ENCODE measurements at places on chromosomes 5 and 9.

- no peak for DNase-seq
These were observed 27.0 kb upstream of the TMOD1 start for GRCh38 chr9:97474372-97474925.

- no peak for DNase-seq
These were observed 54.6 kb downstream of the ALG2 start for GRCh38 chr9:99167119-99167518.

DNA sequence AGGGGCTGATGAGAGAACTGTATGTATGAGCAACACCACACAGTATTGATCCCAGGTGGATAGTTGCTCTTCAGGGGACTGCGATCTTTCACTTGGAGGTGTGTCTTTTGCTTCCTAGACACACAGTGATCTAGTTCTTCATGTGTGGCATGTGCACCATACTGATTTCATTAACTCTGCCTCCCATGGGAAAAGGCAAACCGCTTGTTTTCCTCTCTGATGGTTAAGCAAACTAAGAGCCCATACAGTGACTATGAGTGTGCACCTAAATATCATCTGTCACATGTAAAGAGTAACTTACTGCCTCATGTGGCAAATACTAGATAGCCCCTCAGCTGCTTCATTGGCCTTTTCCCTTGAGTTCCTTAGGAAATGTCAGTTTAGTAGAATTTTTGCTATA, 147.3 kb downstream of the TLE4 start:
- no peak for DNase-seq

- no peak for DNase-seq
These were observed 332.6 kb downstream of the TAF11L14 start for GRCh38 chr5:17966640-17967402.

DNA sequence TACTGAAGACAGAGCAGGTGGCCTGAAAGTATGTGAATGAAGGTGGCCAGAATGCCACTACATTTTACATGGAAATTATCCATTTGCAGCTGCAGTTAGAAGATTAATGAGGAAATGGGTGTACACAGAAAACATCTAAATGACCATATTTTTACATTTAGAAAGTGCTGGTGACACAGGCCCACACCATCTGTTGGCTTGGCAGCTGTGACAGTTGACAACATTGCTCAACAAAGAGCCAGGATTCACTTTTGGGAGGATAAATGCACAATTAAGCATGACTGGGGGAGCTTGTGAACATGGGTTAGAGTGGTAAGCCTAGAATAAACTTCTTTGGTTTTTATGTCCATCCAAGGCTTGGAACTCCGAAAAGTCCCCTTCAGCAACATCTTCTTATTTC, 360.5 kb downstream of the KCTD16 start:
- no peak for DNase-seq

Measured in stimulated activated CD4-positive, alpha-beta T cell treated with anti-CD3 and anti-CD28 coated beads, Interleukin-4, amount 100 ng/mL, for 1 hour (primary cell).